ENCODE measurements at places on chromosomes 12 and 14.

DNA sequence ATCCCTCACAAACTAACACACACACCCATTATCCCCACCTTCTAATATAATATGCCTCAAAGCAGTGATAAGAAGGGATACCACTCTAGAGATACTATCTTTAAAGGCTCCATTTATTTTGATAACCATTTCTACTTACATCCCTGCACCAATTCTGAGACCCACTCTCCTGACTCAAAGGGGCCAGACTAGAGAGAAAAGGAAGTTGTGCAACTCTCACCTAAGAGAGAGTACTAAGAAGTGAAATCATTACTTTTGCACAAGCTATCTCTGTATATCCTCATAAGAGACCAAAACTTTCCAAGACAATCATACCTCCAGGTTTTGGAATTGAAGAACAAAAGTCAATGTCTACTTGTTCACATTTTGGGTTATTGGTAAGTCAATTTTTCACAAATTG, 45.4 kb upstream of the USP15 start:
- peaks cover 5% of the 10 kb centered on the region for H3K4me1 ChIP-seq
- H3K4me3 ChIP-seq = no peak overlapping the region
- no peak for DNase-seq
- H3K27me3 ChIP-seq = no peaks in the 10 kb centered on the region
- no peak overlapping the region for H3K27ac ChIP-seq
- no peaks in the 10 kb centered on the region for H3K36me3 ChIP-seq

- no peaks in the 10 kb centered on the region for H3K4me1 ChIP-seq
- no peaks in the 10 kb centered on the region for H3K27me3 ChIP-seq
- H3K4me3 ChIP-seq = no peak overlapping the region
- no peaks in the 10 kb centered on the region for H3K36me3 ChIP-seq
Measured at GRCh38 chr14:25759920-25760655, 710.1 kb upstream of the STXBP6 start.

- peaks cover 4% of the 10 kb centered on the region for H3K27me3 ChIP-seq
- H3K27ac ChIP-seq = no peak overlapping the region
- no peak overlapping the region for H3K4me3 ChIP-seq
- no peaks in the 10 kb centered on the region for H3K36me3 ChIP-seq
- H3K4me1 ChIP-seq = no peaks in the 10 kb centered on the region
Measured at GRCh38 chr12:4416276-4416675, 29.3 kb downstream of the FGF6 start.

DNA sequence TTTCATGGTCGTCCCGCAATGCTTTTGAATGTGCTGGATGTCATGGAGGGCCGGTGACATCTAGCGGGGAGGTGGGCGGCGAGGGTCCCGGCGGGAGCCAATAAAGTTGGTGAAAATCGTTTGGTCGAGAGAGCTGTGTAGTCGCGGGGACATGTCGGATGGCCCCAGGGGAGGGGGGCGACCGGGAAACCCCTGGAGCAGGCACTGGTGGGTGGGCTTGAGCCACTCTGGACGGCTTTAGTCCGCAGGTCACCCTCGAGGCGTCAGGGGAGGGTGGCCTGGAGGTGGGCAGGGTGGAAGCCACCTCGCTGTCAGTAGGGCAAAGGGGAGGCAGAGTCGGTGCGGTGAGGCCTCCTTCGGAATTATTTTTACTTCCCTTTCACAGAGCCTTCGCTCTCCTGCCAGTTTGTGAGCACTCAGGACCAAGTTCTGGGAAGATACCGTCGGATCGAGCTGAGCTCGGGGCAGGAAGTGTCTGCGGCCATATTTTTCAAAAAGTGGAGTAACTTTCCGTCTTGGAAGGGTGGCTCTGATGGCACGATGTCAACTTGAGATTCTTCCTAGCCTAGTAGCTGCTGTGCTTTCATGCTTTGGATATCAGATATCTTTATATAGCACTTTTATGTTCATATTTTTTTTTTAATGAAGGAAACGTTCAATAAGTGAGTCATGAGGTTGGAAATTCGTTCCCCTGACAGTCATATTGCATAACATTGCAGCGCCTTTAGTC, 28.2 kb downstream of the WBP11 start:
- H3K4me3 ChIP-seq = peak overlapping the region; percentile 76
- H3K4me1 ChIP-seq = peaks cover 35% of the 10 kb centered on the region
- H3K27me3 ChIP-seq = no peaks in the 10 kb centered on the region

DNA sequence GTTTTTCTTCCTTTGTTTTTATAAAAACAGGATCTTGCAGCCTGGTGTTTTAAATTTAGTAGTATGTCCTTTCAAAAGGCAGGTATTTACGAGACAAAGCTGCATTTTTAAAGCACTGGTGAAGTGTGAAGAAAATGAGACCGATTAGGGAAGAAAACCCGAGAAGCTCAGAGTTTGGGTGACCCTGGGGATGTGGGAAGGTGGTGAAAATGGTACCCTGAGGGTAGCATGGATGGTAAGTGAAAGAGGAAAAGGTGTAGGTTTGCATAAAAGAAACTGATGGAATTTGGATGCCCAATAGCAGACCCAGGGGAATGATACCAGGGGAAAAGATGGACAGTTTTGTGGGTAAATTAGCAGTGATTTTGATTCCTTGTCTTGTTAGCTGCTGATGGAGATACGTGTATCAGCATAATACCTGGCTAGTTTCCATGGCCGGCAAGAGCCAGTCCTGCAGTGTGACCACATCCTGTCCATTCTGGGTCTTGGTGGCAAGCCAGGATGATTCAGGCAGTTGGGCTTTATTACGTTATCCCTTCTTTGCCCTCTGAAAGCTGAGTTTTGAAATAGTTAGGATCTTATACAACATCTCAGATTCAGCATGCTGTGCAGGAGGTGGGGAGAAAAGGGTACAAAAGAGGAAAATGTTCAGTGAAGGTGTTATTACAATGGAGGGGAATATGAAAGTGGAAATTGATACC, 8.9 kb downstream of the BICD1 start:
- DNase-seq = peak; percentile 63
- no peak overlapping the region for H3K4me3 ChIP-seq

GRCh38 chr12:42854826-42855225, 265.3 kb upstream of the PRICKLE1 start:
- H3K36me3 ChIP-seq = no peaks in the 10 kb centered on the region
- no peaks in the 10 kb centered on the region for H3K4me1 ChIP-seq
- no peak for DNase-seq
- H3K4me3 ChIP-seq = no peak overlapping the region
- H3K27ac ChIP-seq = no peak overlapping the region

DNA sequence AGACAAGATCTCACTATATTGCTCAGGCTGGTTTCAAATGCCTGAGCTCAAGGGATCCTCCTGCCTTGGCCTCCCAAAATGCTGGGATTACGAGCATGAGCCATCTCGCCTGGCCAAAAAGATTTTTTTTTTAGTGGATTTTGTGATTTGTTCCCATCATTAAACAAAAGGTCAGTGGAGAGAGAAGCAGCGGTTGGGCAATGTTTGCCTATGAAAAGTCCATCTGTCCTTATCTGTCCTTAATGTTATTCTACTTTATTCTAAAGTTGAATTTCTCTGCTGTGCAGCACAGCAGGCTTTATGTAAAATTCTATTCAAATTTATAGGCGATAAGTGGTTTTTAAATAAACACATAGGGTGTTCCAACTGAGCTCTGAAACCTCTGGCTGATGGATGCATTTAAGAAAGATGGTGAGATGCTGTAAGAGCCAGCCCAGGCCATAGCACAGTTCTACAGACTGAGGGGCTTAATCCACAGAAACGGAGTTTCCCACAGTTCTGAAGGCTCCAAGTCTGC, 18.8 kb downstream of the HCAR2 start:
- no peaks in the 10 kb centered on the region for H3K36me3 ChIP-seq
- H3K4me1 ChIP-seq = no peaks in the 10 kb centered on the region
- no peak overlapping the region for H3K27ac ChIP-seq
- H3K27me3 ChIP-seq = no peaks in the 10 kb centered on the region
- H3K4me3 ChIP-seq = no peak overlapping the region

GRCh38 chr12:28563286-28563685, 373.0 kb downstream of the CCDC91 start:
- no peak overlapping the region for H3K4me3 ChIP-seq
- no peaks in the 10 kb centered on the region for H3K27me3 ChIP-seq
- no peak for DNase-seq
- H3K27ac ChIP-seq = no peak overlapping the region

GRCh38 chr12:127667131-127667685, 599.8 kb upstream of the TMEM132C start:
- H3K27me3 ChIP-seq = peaks cover 5% of the 10 kb centered on the region
- H3K36me3 ChIP-seq = no peaks in the 10 kb centered on the region
- no peak overlapping the region for H3K4me3 ChIP-seq
- H3K4me1 ChIP-seq = no peaks in the 10 kb centered on the region
- H3K27ac ChIP-seq = no peak overlapping the region
- no peak for DNase-seq

- H3K4me3 ChIP-seq = peak overlapping the region; percentile 89
- H3K4me1 ChIP-seq = peaks cover 34% of the 10 kb centered on the region
- peak overlapping the region; percentile 82 for H3K27ac ChIP-seq
- no peaks in the 10 kb centered on the region for H3K27me3 ChIP-seq
- no peaks in the 10 kb centered on the region for H3K36me3 ChIP-seq
- DNase-seq = no peak
Measured at GRCh38 chr12:124864326-124864752, 675 bp upstream of the SCARB1 start.

Measured in transverse colon (tissue), 4 donors.